ENCODE measurements at places on chromosomes 1 and 21.

- no peak for DNase-seq
Observed at GRCh38 chr1:219340796-219341195, 167.1 kb downstream of the LYPLAL1 start.

DNA sequence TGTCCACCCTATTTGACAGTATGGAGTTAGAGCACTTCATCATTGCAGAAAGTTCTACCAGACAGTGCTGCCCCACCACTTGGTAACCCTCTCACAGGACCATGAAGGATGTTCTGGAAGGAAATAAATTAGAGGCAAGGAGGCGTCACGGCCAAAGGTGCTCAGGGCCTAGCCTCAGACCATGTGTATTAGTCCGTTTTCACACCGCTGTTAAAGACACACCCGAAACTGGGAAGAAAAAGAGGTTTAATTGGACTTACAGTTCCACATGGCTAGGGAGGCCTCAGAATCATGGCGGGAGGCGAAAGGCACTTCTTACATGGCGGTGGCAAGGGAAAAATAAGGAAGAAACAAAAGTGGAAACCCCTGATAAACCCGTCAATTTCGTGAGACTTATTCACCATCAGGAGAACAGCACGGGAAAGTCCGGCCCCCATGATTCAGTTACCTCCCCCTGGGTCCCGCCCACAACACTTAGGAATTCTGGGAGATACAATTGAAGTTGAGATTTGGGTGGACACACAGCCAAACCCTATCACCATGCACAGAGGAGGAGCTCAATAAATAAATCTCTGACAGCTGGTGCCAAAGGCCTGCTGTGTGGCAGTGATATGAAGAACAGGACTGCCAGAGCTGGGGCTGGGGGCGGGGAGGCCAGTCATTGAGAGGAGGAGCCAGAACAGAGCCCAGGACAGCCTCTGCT lies 75.8 kb downstream of the FHAD1 start:
- no peak for DNase-seq

DNA sequence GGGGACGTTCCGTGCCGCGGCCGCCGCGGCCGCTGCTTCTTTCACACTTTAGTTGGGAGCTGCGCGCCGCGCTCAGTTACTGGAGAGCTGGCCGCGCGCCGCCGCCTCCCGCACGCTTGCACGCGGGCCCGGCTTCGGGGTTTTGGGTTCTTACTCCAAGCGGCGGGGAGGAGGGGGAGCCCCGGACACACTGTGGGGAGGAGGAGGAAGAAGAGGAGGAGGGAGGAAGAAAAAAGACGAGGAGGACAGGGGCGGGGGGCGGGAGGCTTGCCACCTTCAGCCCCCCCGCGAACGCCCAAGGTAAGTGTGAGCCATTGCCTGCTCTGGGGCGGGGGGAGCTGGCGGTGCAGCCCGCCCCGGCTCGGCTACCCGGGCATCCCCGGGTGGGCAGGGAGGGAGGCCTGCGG lies 243 bp downstream of the C1orf21 start:
- no peak for DNase-seq

DNA sequence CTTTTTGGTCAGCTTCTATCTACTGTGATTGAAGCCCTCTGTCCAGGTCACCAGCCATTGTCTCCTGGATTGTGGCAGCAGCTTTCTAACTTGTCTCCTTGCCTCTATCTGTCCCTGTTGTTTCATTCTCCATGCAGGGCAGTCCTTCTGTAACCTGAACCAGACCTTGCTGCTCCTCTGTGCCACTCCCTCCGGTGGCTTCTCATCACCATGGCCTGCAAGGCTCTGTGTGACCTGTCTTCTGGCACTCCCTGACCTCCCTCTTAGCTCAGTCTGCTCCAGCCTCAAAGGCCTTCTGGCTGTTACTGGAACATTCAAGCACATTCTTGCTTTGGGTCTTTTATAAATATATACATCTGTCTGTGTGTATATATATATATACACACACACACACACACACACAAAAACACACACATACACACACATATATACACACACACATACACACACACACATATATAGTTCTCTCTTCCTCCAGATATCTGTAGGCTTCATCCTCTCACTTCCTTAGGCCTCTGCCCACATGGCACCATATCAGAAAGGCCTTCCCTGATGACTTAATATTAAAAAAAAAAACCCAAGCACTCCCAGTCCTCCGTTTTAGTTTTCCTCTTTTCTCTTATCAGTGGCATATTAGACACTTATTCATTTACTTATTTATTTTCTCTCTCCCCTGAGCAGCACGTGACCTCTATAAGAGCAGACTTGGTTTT lies 21.2 kb upstream of the JUN start:
- no peak for DNase-seq

DNA sequence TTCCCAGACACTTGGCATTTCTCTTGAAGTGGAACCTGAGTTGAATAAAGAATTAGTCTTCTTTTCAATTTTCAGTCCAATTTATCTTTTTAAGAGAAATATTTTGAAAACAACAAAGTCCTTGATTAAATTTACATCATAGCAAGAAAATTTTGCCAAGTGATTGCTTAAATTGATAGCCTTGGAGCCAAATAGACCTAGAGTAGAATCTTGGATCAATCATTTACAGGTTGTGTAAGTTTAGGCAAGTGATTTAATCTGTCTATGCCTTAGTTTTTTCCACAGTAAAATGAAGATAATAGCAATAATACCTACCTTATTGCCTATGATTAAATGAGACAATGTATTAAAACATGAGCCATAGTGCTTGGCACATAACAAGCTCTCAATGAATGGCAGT lies 113.9 kb downstream of the LHX9 start:
- DNase-seq: no peak

GRCh38 chr1:27122652-27123051 lies 32.3 kb downstream of the SLC9A1 start:
- DNase-seq: no peak

Data from activated CD4-positive, alpha-beta T cell treated with anti-CD3 and anti-CD28 coated beads, Interleukin-2, amount 10 ng/mL, durations not matched to agents 7 days and 5 days (primary cell).